ENCODE measurements at places on chromosomes 2 and 18.

DNA sequence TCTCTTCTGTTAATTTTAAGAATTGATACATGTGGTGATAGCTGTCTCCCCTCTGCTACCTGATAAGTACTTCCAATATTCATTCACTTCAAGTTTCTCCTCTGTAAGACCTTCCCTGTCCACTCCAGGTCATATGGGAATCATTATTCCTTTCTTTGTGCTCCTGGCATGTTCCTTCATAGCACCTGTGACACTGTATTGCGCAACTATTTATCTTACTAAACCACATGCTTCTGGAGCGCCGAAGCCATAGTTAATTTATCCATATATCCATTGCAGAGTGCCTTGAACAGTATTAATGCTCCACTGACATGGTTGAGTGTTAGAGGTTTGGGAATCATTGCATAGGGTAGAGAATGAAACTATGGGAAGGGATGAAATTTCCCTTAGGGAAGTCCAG lies 7.9 kb upstream of the PRKD3 start:
- DNase-seq, result no peak

GRCh38 chr2:153543635-153544071 lies 65.1 kb upstream of the RPRM start:
- no peak for DNase-seq

DNA sequence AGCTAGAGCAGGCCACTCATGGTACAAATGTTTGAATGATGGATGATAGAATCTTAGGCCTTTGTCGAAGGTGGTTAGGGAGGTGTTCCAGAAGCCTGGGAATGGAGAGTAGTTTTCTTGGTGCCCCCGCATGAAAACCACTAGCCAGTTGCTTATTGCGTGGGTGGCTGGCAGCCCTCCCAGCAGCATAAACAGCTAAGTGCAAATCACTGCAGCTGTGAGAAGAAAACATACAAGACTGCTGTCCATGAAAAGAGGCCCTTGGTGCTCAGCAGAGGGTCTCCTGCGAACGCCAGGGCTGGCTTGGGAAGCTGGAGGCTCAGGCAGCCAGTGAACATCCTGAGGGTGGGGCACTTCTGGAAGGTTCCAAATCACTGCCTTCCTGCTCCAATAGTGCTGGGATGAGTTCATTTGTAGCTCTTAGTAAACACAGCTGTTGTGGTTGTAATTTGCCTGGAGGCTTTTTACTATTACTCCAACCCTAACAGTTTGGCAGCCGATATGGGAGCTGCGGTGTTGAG lies 118.8 kb downstream of the MGAT5 start:
- DNase-seq, result peak; percentile 30

GRCh38 chr18:58355243-58355642 lies 273.6 kb downstream of the ALPK2 start:
- DNase-seq, result no peak

- DNase-seq, result no peak
Observed at GRCh38 chr18:8990276-8991031, 112.0 kb upstream of the NDUFV2 start.

DNA sequence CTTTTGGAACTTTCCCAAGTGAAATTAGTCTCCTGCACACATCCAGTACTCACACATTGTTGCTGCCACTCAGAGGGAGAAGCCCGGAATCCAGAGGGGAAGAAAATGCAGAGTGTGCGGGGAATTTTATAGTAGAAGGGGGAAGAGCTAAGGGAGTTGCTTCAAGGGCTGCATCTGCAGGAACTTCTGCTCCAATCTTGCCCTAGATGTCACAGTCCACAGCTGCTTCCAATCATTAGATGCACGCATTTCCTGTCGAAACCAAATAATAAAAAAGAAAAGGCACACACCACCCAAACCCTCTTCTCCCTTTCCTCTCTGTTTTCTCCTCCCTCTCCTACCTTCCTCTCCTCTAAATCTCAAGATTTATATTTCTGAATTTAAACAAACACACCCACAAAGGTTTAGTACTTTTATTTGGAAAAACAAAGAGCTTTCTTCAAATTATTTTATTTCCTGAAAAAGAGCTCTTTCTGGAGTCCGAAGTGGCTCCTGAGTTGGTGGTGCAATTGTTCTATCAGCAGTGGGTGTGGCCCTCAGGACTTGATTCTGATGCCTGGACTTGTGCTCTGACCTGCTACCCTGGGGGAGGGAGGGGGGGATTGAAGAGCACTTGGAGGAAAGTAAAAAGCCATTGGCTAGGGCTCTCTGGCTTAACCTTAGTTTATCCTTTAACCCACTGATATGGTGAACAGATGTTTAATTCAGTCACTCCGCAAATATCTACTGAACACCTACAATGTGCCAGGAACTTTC lies 72.0 kb downstream of the KCNE4 start:
- DNase-seq, result no peak

- no peak for DNase-seq
Observed at GRCh38 chr18:8952174-8952573, 150.3 kb upstream of the NDUFV2 start.

- DNase-seq, result no peak
Observed at GRCh38 chr2:25505182-25505581, 163.5 kb upstream of the DNMT3A start.

DNA sequence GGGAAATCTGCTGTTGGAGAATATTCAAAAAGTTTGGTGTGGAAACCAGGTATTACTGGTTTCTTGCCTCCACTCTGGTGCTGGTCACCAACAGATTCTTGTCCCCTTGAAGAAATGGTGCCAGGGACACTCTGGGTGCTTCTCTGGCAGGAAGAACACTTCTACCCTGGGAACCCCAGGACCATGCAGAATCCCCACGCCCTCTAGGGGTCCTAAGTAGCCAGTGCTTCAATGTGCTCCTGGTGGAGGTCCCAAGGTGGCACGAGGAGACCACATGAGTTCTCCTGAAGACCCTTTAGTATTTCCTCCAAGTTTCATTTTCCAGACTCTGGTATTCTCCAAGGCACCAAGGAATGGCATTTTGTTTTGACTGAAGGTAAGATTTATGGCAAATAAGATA lies 380.6 kb downstream of the TSN start:
- DNase-seq, result peak; percentile 6

DNA sequence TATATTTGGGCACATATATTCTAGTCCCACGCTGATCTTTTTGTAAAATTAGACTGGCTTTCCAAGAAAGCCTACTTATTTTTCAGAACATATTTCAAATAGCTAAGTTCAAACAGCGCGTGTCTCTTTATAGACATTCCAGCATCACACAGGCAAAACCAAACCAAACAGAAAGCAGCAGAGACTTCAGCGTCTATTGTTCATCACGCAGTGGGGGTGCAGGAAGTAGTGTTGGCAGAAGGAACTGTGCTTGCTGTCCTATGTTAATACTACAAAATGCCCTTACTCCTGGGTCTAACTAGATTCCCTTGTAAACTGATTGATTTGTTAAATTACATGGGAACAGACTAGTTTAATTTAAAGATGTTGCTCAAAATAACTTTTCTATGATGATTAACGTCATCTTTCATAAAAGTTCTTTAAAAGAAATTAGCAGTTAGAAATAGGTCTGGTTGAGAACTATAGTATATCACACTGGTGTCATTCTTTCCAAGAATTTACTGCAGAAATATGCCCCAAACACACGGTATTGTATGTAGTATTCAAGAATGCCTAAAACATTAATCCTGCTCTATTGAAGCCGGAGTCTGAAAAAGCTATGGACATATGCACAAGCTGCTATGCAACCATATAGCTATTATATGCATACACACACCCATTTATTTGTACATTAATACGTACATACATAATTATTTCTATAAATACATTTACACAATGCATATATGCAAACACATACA lies 436.3 kb downstream of the CBLN2 start:
- no peak for DNase-seq

DNA sequence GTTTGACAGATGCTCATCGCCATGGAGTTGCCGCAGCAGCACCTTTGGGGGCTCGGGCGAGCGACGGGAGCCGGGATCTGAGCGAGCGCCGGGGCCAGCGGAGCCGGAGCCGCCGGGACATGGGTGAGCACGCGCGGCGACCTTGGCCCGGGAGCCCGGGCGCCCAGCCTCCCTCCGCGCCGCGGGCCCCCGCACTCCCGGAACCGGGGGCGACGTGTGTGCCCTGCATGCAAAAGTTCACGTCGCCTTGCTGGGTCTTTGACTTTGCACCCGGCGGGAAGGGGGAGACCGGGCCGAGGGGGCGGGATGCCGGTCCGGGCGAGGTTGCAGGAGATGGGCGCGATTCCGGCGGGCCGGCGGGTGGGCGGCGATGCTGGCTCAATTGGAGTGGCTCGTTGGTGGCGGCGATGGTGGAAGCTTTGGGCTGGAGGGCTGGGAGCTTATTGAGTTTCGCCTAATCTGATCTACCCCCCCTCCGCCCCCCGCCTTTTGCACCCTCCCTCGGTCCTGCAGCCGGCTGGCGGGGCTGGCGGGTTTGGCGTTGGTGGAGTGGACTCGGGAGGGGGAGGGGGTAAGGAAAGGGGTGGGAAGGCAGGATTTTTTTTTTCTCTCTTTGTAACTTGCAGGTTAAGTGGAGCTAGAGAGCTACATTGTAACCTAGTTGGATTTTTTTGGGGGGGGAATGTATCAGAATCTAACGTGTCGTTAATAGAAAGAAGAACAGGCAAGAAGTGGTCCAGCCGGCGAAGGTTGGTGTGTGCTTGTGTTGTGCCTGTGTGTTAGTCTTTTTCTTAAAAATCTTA lies at the start of gene SETBP1:
SETBP1 (plus strand) TSS at position 616 of the 803 bp plus-strand sequence. CDS start 20,459 bp downstream, outside the sequence.
- no peak for DNase-seq

GRCh38 chr18:36757081-36757480 lies 71.7 kb downstream of the TPGS2 start:
- peak; percentile 49 for DNase-seq

Data from amniotic stem cell (primary cell).